ENCODE measurements at places on chromosomes 3 and 15.

DNA sequence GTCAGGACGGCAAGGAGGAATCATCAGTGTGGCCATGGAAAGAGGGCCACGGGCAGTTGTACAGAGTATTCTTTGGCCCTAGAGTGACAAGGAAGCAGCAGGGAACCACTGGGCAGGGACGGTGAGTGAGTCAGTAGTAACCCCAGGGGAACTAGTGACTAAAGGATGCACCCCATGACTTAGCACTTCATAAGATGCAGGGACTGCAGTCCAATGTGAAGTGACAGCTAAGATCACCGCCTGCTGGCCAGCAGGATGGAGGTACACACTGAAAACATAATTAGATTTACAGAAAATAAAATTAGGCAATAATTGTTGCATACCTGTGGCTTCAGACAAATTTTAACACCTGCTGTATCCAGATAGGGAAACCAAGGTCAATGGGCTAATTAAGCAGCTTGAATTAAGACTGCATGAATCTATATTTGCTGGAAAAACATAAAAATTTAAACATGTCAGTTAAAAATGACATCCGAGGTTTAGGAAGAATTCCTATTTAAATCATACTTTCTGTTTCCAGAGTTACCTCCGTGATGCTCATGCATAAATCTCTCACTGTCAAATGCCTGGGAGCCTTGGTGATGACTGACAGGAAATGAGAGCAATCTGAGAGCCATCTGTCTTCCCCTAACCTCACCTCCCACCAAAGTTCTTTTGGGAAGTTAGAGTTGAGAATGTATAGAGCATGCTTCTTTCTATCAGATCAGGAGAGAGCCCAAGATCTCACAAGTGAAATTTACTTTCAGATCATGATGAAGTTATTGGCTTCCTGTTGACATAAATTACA lies 56.5 kb downstream of the DCLK3 start:
- DNase-seq, result no peak

- DNase-seq, result no peak
Measured at GRCh38 chr15:95210436-95210981, 979.1 kb downstream of the MCTP2 start.

DNA sequence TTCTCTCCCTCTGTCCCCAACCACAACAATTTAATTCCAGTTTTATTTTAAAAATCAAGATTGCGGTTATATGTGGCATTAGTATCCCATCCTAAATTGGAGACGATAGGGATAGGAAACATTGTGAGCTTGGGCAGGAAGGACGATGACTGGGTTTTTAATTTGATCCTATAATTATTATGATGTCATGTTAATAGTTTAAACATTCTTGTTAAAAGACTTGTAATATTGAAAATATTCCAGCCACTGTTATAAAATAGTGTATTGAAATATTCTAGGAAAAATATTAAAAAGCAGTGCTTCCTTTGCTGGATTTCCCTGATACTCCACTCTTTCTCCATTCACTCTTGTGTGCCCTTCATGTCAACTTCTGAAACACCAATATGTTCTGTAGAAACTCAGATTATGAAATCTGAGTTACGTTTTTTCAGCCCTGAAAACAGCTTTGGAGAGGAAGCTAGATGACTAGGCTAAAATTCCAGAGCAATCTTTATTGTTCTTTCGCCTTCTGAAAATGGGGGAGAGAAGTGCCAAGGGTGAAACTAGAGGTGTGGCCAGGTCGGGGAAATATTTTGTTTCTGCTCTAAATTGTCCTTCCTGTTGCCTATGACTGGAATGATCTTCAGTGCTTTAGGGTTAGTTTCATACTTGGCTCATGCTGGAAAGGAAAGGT lies 46.1 kb upstream of the MAP3K13 start:
- DNase-seq, result no peak

DNA sequence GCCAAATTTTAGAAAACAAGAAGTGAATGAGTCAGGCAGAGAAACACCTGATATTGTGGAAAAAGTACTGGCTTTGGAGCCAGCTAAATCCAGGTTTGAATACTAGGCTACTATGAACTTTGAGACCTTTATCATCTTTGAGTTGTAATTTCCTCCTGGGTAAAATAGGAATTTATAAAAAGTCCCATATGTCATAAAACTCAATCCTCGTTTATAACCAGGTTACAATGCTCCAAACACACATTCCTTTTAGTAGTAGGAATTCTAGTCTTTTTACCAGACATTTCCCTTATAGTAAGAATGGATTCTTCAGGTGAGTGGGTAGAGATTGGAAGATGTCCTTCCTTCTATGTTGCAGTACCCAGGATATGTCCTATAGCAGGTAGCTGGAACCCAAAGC lies 16.7 kb upstream of the DPH6 start:
- no peak for DNase-seq

GRCh38 chr15:28273468-28273867 lies 48.5 kb downstream of the HERC2 start:
- no peak for DNase-seq

DNA sequence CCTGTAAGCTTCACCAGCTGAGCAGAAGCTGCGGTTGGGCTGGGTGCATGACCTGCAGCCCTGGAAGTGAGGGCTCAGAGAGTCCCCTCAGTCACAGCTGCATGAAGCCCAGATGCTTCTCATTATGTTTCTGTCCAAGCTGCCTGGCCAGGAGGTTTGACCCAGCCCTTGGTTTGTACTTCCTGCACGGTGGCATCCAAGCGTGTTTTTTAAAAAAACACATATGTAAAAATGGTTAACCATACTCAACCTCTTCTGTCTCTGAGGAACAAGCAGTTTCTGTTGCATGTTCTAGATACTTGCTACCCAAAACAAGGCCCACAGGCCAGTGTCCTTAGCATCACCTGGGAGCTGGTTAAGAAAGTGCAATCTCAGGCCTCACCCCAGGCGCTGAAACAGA lies 76.0 kb upstream of the ATP10A start:
- no peak for DNase-seq

GRCh38 chr15:67165254-67166253 lies 88.9 kb downstream of the AAGAB start:
- DNase-seq, result no peak

DNA sequence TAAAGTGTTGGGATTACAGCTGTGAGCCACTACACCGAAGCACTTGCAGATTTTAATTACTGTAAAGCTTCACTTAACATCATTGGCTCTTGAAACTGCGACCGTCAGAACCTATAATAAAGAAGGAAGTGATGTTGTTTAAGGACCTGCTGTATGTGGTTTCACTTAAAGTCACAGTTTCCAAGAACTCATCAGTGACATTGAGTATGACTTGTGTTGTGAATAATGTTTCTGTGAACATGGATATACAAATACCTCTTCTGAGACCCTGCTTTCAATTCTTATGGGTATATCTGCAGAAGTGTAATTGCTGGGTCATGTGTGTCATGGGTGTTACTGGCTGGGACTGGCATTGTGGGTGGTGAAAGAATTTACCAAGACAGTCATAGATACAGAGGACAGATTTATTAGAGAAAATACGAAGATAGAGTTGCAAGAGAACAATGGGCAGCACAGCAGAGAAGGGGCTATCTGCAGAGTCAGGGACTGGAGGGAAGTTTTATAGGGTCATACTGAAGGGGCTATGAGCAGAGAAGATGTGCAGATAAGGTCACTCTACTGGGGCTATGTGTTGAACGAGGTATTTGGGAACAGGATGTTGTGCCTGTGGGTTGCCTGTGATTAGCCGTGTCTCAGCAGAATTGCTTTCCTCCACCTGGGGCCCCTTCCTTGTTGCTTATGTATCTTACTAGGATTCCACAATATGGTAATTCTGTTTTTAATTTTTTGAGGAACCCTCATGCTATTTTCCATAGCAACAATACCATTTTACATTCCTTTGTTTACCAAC lies 4.5 kb downstream of the NDUFB5 start:
- no peak for DNase-seq

DNA sequence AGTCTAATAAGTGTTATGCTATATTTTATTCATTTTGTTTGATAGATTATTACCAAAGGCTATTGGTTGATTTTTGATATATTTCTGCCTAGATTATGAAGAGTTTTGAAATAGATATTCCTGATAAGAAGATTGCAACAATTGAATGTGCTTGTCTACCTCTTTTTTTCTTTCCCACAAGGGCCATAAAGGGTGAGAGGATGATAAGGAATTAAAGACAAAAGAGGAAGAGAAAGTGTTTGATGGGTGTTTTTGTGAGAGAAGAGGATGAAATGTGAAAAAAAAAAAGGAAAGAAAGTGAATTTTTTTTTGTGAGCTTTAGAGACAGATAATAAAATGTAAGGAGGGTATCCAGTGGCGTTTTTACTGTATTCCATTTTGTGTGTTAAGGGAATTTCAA lies 244.4 kb downstream of the CHST2 start:
- DNase-seq, result no peak

DNA sequence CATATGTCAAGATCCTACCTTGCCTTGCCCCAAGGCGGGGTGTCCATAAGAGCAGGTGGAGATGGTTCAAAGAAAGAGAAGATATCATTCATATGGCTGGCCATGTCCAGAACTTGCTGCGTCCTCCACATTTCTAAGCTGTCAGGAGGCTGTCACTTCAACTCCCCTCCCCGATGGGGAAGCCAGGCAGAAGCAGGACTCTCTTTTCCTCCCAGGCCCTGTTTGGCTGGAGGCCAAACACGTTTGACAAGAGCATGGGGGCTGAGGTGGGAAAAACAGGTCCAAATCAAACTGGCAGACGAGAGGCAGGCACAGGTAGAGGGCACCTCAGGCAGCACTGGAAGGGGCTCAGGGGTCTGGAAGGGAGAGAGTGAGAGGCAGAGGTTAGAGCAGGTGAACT lies 37.7 kb downstream of the MESD start:
- no peak for DNase-seq

DNA sequence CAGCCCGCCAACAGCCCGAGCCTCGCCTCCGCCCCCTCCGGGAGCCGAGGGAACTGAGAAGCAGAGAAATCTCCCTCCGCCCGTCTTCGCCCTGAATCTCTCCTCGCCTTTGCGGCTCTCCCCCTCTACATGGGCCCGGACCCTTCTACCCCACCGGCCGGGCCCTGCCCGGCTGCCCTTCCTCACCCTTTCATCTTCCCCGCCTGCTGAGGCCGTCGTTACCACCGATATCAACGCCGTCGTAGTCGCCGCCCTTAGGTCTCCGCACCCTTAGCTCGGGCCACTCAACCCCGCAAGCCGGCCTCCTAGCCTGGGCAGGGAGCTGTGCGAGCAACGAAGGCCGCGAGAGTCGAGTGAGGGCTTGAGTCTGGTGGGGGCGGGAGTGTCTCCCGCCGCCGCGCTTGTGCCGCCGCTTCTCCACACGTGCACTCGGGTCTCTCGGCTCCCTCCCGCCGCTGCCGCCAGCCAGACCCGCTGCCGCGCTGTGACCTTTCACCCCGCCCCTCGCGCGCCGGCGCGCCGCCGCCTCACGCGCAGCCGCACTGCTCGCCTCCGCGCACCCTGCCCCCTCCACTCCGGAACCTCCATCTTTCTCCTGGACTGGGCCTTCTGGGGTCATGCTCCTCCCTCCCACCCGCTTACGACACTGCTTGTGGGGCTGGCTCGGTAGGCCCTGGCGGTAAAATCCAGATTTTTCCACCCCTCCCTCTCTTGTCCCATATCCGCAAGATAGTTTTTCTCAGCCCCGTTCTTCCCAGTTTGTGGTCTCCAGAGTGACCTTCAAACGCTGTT lies at the start of gene NAA50:
Gene NAA50, minus strand, starts transcription at position 494 of the 792 bp plus-strand sequence. Its CDS starts 300 bp downstream, at position 194.
- DNase-seq, result peak; percentile 97

DNA sequence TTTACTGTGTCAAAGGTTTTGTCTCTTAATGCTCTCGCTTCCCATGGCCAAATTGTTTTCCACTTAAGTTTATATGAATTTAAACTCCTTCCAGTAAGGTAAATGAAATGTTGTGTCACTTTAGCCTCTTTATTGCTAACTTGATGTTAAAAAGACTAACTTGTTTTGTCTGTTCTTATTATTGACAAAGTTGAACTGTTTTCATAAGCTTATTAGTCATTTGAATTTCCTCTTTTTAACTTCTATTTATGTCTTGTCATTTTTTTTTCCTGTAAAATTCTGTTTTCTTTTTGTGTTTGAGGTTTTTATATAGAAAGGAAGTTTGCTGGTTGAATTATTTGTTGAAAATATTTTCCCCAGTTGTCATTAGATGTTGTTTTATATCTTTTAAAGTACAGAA lies 25.8 kb downstream of the FAM98B start:
- DNase-seq, result no peak

DNA sequence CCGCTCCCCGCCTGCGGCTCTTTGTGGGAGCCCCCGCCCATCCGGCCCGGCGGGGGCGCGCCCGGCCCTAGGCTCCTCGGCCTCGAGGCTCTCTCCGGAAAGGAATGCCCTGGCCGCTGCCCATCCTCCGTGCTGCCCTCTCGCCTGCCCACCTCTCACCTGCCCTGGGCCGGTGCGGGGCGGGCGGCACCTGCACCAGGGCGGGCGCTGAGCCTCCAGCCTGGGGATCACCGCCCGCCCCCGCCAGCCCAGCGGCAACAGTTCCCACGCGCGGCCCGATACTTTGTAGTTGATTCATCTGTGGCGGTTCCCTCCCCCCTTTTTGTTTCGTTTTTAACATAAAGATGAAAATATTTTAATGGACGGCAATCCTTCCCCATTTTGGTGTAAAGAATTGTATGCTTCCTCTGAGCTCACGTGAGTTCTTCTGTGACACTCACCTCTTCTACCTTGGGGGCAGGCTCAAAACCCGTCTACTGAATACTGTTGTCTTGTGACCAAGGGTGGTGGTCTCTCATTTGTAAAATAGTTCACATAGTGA lies 1.9 kb downstream of the KLF13 start:
- no peak for DNase-seq

- DNase-seq, result peak; percentile 21
Measured at GRCh38 chr3:133096900-133097613, 58.9 kb downstream of the TMEM108 start.

DNA sequence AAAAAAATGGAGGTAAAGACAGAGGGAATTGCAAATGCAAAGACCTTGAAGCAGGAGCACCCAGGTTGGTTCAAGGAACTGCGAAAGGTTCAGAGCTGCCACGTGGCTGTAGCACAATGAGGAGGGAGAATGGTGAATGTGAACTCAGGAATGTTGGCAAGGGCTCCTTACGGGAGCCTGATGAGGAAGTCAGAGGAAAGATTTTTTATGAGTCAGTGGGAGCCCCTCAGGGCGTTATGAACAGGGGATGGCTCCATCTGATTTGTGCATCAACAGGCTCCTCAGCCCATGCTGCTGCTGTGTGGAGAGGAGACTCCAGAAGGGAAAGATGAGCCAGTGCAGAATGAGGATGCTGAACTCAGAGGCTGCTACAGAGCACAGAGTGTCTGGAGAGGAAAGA lies 194.4 kb downstream of the ARRDC4 start:
- no peak for DNase-seq

Measured in femur (tissue), 1 donor.